GM12891 (cell line): ENCODE measurements at places on chromosomes 11 and 22.
A peak's percentile ranks its signal among the peaks of the same experiment; 100 is the strongest.

GRCh38 chr11:78830277-78830819, 255.7 kb upstream of the NARS2 start:
- no peak for DNase-seq

- no peak for DNase-seq
Measured at GRCh38 chr22:17911887-17912286, 112.5 kb downstream of the MICAL3 start.

- no peak for DNase-seq
Measured at GRCh38 chr11:57513452-57513795, 2.1 kb downstream of the SLC43A1 start.

DNA sequence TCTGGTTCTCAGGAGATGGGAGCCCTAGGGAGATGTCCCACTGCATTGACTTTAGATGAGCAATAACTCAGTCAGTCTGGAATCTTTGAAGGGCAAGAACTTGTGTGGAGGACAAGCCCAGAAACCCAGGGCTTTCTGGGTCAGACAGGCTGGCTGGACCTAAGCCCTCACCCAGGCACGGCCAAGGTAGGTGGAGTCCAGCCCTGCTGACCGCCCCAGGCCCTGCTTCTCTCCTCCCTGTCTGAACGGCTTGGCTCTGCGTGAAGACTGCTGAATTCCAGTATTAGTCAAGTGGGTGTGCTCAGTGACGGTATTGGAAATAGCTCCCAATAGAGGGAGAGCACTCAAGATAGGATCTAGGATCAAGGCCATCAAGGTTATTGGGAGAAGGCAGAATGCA, 6.1 kb downstream of the CXCR5 start:
- no peak for DNase-seq

DNA sequence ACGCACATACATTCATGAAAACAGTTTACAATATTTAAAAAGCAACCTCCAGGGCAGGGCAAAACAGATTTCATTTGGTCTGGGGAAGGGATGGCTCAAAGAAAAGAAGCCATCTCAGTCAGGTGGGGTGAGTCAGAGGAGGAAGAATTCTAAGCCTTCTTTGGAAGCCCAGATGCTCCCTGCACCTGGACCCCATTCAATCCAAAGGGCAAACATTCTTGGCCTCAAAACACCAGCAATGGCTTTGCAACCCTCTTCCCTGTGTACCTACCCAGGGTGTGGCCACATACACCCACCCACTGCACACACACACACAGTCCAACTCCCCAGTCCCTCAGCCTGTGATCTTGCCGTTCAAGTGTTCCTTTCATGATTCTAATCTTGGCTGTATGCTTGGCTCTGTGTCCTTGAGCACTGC, 2.0 kb downstream of the KCNE3 start:
- no peak for DNase-seq

DNA sequence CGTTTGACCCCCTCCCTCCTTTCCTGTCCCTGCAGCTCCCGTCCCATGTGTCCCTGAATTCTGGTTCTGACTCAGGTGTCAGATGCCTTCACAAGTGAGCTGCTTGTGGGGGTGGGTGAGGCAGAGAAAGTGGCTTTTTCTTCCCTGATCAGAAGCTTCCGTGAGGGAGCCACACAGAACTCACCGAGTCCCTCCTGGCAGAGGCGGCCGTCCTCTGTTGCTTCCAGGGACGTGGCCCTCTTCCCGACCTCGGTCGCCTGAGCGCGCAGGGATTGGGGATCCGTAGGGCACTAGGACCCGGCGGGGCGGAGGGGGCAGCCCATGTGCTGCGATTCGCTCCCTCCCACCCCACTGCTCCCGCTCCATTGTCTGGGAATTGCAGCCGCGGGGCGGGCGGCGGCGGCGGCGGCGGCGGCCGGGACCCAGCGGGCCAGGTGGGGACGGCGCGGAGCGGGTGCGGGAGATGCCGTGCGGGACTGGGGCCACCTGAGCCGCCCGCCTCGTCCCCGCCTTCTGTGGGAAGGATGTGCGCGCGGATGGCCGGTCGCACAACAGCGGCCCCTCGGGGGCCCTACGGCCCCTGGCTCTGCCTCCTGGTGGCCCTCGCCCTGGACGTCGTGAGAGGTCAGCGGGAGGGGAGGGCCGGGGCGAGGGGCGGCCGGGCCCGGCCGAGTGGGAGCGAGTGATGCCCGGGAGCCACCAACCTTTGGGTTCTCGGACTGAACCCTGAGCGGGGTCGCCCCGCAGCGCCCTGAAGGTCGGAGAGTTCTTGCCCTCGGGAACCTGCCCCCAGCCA, at the start of gene TMEM132A:
TMEM132A (plus strand) TSS at position 351 of the 796 bp plus-strand sequence; CDS start at position 525, 174 bp downstream.
- peak; percentile 75 for DNase-seq

- peak; percentile 29 for DNase-seq
Measured at GRCh38 chr11:79406376-79406775, 34.5 kb downstream of the TENM4 start.

DNA sequence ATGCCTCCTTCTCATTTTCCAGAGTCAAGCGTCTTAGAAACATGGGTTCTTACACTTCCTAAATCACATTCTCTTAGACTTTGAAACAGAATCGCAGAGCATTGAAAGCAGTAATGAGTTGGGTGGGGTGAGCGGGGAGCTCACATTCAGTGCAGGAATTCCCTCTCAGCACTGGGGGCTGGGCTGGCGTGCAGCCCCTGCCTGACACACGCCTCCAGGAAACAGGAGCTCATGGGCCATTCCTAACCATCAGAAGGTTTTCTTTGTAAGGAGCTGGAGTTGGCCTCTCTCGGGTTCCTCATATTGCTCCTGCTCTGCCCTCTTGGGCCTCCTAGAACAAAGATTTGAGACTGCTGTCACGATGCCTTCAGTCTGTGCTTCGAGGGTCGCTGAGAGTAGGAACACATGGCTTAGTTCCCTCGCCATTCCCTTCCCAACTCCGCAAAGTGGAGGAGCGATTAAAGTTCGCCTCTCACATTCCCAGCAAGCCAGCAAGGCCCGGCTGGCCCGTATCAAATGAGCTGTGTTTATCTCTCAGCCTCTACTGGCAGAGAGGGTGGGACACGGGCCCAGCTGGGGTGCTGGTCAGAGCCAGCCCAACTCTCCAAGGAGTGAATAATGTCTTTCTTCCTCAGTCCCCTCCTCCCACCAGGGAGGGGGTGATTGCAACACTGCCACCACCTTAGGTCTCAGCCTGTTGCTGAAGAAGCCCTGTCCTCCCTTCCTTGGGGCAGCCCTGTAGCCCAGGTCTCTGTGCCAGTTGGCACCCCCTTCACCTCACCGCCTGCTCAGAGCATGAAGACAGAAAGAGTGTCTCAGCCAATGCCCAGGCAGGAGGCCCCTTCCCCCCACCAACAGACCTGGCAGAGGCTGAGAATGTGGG, 10.4 kb downstream of the CHRDL2 start:
- no peak for DNase-seq

DNA sequence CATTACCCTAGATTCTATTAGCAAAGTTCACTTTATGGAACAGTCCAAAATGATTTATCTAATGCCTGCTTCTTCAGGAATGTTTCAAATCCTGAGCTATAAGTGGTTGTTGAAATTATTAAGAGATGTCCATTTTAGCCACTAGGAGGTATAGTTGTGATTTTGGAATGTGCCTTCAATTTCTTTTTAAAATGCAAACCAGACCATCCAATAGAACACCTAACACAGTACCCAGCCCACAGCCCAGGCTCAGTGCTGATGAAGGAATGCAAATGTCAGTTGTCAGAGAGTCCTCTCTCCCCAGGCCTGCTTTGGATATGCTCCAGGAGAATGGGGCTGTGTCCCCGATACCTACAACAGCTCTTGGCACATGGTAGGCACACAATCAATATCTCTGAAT, 85.8 kb upstream of the E2F8 start:
- DNase-seq, result no peak
